NCI-H2081 treated with DMSO at 0.1 percent for 48 hours (cell line): ENCODE measurements at places on chromosomes 16 and 17.

- no peak for DNase-seq
These were observed 38.0 kb downstream of the ARHGAP17 start for GRCh38 chr16:24976971-24977677.

DNA sequence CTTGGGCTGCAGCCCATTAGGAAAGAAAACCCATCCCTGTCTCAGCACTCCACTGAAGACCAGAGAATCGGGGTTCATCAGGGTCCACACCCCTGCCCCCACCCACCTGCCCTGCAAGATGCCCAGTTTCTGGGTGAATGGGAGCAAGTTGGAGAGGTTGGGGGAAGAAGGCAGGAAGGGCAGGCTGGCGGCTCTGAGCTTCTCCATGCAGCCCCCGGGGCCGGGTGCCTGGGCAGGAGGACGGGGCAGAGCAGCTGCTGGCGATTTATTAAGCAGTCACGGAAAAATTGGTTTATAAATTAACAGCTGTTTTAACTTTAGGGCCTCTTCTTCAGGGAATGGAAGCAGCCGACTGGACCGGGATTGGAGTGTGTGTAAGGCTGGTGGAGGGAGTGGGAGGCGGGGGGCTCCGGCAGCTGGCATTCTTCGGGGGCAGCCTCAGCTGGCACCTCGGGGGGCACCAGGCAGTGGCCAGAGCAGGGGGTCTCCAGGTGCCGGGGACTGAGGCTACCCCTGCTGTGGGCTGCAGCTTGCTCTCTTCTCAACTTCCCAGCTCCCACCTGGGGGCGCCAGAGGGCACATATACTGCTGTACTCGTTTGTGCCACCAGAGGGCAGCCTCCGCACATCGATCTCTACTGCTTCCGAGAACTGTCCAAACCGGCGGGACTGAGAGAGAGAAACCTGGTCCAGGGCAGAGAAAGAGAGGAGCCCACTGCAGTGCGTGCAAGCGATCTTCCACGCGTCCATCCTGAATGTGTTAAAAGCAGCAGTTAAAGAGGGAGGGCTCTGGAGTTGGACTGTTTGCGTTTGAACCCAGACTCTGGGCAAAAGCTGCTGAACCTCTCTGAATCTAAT lies 5.0 kb upstream of the PPP1R1B start:
- DNase-seq: peak; percentile 48

- DNase-seq: no peak
These were observed 684 bp upstream of the SPIRE2 start for GRCh38 chr16:89827383-89828198.

DNA sequence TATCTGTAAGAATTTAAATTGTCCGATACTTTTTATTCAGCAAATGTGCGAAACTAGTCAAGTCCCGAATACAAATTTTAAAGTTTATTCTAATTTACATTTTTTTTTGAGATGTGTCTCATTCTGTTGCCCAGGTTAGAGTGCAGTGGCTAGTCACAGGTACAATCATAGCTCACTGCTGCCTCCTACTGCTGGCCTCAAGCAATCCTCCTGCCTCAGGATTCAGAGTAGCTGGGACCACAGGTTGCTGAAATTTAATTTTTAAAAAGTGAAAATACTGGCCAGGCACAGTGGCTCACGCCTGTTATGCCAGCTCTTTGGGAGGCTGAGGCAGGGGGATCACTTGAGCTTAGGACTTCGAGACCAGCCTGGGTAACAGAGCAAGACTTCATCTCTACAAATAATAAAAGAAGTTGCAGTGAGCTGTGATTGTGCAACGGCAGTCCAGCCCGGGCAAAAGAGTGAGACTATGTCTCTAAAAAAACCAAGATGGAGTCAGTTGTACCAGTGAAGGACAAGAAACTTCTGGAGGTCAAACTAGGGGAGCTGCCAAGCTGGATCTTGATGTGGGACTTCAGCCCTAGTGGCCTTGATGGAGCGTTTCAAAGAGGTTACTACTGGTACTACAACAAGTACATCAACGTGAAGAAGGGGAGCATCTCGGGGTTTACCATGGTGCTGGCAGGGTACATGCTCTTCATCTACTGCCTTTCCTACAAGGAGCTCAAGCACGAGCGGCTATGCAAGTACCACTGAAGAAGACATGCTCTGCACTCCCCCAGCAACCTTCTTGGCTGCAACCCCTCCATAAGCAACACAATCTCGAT lies 5.6 kb downstream of the POLG2 start:
- DNase-seq: no peak

DNA sequence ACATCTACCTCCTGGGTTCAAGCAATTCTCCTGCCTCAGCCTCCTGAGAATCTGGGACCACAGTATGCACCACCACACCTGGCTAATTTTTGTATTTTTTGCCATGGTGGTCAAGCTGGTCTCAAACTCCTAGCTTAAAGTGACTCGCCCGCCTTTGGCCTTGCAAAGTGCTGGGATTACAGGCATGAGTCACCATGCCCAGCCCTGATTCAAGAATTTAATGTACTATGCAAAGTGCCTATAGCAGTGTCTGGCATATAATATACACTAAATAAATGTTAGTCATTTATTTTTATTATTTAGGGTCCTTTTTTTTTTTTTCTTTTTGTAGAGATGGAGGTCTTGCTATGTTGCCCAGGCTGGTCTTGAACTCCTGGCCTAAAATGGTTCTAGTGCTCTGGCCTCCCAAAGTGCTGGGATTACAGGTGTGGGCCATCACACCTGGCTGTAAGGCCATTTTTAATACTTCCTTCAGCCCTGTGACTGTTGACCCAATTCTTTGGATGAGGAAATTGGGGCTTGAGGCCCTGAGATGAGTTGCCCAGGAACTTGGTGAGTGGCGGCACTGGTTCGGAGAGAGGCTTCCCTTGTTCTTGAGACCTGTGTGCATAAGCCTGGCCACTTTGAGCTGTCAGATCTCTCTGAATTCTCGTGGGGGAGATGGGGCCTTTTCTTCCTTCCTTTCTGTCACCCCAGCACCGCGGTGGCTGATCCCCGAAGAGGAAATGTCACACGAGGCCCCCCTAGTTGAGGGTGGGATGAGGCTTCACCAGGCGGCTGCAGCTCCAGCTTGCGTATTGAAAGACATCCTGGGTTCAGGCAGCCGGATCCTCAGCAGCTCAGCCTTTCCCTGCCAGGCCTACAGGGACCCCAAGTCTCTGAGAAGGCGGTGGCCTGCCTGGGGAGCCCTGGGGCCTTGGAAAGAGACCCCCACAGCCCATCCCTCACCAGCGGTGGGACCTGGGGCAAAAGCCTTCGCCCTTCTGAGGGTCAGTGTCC lies 38.7 kb downstream of the LAT start:
- DNase-seq: no peak

DNA sequence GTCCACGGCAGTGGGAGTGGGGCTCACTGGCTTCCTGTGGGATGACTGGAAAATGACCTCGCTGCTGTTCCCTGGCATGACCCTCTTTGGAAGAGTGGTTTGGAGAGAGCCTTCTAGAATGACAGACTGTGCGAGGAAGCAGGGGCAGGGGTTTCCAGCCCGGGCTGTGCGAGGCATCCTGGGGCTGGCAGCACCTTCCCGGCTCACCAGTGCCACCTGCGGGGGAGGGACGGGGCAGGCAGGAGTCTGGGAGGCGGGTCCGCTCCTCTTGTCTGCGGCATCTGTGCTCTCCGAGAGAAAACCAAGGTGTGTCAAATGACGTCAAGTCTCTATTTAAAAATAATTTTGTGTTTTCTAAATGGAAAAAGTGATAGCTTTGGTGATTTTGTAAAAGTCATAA lies 7.8 kb upstream of the RNF213 start:
- DNase-seq: no peak

DNA sequence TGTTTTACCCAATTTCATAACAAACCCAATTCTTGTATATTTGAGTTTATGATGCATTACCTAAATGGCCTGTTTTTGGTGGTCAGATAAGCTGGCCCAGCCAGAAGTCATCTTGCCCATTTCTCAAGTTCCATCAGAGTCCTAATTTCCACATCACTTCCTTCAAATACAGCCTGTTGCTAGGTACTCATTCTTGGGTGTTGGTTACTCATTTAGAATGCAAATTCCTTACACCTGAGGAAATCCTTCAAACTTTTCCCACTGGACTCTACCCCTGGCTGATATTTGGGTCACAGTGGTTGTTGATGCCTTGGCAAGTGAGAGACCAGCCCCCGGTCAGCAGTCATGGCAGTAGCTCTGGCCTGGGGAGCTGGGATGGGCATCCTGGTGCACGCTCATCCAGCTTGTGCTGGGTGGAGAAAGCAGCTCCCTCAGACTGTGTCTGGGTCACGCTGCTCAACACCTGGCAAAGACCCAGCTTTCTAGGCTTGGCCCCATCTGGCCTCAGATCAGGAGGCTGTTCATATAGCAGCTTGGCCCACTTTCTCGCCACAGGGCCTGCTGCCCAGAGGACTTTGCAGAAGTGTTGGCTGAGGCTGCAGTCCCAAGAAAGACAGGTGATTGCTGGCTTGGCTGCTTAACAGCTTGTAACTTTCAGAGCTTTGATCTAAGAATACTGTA lies 25.8 kb downstream of the WSB1 start:
- no peak for DNase-seq

DNA sequence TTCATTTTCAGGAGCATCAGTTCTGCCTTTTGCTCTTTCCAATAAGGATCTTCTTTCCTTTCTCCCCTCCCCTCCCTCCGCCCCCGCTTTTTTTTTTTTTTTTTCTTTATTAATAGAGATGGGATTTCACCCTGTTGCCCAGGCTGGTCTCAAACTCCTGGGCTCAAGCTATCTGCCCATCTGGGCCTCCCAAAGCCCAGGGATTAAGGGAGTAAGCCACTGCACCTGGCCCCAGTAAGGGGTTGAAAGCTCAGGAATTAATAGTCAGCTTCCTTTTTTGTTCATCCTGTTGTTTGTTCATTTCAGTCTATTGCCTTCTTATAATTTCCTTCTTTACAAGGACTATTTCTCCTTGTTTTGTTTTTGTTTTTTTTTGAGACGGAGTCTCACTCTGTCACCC lies 7.9 kb upstream of the C17orf58 start:
- DNase-seq: no peak

DNA sequence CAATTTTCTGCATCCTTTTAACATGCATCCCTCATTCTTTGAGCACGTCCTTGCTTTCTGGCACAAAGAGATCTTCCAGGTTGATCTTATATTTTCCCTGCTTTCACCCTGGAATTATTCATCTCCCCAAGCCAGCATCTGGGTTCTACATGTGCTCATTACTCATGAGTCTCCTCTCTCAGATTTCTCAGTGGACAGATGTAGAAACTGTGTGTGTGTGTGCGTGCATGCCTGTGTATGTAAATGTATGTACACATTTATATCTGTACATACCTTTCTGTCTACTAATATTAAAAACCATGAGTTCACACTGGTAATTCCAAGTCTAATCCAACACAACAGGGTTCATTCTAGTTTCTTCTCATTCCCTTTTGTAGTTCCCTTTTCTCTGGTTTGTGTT lies 41.9 kb upstream of the NSRP1 start:
- no peak for DNase-seq

GRCh38 chr17:43760254-43760852 lies 1.8 kb upstream of the SOST start:
- DNase-seq: peak; percentile 74

DNA sequence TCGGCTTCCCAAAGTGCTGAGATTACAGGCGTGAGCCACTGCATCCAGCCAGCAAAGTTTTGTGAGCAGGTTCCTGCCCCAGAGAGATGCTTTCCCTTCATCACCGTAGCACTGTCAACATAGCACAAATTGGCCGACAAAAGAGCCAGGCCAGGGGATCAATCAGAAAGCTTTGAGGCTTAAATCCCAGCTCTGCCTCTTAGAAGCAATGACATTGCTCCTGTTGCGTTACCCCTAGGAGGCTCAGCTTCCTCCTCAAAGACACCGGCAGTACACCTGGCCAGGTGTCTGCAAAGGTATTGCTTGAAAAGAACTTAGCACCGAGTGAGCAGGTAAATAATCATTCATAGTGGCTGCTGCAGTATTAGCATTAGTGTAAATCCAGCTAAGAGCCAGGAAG lies 86.5 kb downstream of the NDE1 start:
- no peak for DNase-seq

- no peak for DNase-seq
These were observed 3.1 kb upstream of the KRT12 start for GRCh38 chr17:40870136-40870535.

DNA sequence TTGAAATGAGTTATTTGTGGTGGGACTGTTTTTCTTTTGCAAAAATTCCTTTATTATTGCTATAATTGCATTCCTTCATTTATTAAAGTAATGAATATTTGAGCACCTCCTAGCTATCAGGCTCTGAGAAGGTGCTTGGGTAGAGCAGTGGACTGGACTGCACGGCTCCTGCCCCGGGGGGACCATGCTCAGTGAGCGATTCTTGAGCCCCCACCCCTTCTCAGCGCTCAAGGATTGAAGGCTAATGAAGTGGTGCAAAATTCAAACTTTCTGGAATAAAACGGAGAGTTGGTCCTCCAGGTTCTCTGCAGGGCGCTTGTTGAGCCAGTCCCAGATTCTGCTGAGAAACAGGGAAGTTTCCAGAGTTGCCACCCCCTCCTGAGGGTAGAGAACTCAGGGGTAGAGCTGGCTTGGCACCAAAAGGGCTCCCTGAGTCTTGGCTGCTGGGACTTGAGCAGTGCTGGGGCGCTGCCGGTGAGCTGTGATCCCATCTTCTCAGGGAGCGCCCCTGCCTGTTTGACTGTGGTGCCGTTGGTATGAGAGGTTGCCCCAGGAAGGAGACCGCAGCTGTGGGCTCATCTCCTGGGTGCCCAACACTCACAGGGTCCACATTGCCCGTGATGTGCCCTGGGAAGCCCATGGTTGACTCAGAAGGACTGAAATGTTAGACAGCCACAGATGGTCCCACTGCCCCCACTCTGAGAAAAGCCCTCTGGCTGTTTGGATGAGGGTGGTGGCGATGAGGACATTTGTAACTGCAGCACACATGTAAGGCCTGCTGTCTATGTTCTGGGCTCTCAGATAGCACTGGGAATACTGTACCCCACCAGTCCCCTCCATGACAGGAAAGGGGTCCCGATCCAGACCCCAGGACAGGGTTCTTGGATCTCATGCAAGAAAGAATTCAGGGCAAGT lies 20.0 kb downstream of the KSR1 start:
- DNase-seq: no peak

- DNase-seq: no peak
These were observed 17.4 kb downstream of the KRT24 start for GRCh38 chr17:40686192-40686591.

DNA sequence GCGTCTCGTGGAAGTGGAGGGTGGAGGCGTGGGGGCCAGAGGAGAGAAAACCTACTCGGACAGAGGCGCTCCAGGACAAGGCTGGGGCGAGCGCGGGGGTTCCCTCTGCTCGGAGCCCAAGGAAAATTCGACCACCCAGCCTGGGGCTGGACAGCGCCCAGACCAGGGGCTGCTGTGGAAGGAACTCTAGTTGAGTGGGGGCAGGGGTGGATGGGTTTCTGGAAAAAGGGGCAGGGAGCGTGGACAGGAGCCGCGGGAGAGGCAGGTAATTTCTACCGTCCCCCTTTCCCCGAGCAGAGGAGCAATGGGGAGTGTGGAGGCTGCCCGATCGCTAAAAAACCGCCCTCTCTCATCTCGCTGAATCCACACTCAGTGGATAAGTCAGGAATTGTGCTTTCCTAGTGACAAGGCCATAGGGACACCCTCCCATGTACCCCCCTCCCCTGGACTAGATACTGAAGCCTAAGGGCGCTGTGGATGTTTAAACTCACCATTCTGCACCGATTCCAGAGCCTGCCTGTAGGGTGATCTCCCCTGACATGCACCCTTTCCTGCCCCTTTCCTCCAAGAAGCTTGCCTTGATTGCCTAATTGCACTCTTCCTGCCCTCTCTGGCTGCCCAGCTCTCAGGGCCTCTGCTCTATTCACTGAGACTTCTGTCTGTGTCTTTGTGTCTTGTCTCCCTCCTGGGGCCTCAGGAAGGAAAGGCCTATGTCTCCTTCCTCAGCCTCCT lies 90.7 kb upstream of the TMEM97 start:
- no peak for DNase-seq

- no peak for DNase-seq
These were observed 59.6 kb downstream of the SOCS1 start for GRCh38 chr16:11196286-11196828.
